ENCODE measurements at places on chromosomes 7 and 10. TPM values are rescaled to one million over a fixed set of nuclear protein-coding genes. Genes with fewer than 3 reads are reported as not detected.

DNA sequence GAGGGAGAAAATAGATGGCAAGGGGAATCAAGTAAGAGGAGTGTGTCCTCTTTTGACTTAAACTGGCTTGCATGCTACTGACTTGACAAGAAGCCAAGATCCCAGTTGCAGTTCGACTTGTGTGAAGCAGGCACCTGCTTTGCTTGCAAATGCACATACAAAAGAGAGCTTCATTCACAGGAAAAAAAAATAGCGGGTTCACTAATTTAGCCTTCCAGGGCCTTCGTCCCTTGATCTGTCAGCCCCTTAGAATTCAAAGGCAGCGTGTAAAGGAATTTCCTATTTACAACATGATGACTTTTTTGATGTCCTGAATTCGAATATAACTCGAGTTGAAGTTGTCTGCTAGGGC is 192.1 kb downstream of the CELF2 start:
- DNase-seq = no peak

Gene C10orf105
- total RNA-seq = 0.34 TPM

DNA sequence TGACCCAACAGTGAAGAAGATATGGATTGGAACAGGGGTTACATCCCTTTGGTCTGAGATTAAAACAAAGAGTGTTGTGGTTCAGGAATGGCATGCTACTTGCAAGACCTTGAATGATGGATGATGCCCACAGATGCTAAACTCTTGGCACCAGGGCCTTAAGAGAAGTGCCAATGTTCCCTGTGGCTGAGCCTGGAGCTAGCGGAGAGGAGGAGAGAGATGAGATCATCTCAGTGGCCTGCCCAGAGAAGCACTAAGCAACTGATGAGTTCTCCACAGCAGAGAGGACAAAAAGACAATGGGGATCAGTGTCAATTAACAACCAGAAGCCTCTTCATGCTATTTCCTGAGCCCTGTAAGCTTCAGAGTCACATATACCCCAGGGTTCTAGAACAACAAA is 97.8 kb downstream of the ELAPOR2 start:
- no peak for DNase-seq

DNA sequence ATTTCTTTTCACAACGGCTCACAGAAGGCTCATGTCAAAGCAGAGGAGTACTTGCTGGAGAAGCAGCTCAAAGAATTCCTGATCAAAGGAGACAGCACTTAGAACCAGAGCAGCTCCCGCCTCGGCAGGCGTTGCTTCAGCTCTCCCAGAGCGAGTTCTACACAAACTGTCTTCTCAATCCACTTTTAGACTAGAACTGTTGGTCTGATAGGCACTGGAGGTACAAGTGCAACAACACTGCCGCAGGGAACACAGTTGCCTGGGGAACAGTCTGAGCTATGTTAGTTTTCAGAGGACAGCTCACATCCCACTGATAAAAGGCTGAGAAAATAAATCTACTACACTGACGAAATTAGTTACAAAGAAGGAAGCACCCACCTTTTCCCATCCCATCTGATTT is 35.4 kb downstream of the CYTH3 start:
- DNase-seq = no peak

- DNase-seq = no peak
Observed at GRCh38 chr7:40808378-40808942, 673.7 kb downstream of the SUGCT start.

- no peak for DNase-seq
Observed at GRCh38 chr7:144255471-144255897, 9.1 kb downstream of the OR2A7 start.

Gene OR2A12
- total RNA-seq = not detected

DNA sequence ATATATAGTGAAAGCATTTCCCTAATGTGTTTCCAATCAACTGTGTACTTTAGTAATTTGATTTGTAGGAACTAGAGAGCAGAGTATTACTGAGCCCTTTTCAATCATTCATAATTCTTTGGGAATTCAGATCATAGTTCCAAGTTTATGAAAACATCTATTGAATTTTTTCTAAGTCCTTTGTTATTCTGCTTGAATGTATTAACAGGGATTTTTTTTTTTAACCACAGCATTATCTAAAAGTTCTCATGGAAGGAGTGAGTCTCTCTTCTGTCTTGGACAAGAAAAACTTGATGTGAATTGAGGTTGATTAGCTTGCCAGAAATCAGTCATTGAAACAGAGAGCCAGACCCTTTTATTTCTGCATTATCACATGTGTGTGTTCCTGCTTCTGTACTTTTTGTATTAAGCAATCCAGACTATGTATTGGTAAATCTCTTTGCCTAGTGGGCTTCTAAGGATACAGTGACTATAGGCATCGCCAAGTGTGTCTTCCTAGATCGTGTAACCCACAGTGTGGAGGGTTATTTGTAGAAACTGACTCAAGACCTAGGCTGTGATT is 59.9 kb downstream of the BMPER start:
- DNase-seq = no peak

DNA sequence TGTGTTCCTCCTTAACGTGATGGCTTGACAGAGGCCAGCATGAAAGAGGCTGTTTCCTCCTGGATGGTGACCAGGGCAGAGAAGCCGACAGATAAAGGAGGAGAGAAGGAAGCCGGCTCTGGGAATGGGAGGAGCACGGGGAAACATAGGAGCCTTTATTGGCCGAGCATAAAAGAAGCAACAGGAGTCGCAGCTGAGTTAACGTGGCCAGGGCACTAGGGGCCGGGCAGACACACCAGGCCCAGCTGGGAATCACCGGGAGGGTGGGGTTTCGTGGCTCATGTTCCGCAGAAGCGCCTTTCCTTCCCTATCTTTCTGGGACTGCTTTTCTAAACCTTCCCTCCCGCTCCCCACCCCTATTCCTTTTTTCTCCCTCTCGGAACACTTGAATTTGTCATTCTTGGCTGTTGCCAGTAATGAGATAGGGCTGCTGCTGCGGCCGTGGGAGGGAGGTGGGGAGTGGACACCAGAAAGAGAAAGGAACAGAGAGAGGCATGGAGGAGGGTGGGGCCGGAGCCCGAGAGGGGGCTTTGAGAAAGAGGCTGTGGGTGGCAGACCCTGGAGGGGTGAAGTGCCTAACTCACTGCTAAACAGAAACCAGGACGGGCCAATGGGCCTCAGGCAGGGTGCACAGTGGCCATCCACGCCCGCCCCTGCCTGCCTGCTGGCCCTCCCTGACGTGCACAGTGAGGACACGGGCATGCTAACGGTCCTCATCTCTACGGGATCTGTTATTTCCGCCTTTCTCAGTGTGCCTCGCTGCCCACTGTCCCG is 65.2 kb downstream of the COL13A1 start:
- no peak for DNase-seq

DNA sequence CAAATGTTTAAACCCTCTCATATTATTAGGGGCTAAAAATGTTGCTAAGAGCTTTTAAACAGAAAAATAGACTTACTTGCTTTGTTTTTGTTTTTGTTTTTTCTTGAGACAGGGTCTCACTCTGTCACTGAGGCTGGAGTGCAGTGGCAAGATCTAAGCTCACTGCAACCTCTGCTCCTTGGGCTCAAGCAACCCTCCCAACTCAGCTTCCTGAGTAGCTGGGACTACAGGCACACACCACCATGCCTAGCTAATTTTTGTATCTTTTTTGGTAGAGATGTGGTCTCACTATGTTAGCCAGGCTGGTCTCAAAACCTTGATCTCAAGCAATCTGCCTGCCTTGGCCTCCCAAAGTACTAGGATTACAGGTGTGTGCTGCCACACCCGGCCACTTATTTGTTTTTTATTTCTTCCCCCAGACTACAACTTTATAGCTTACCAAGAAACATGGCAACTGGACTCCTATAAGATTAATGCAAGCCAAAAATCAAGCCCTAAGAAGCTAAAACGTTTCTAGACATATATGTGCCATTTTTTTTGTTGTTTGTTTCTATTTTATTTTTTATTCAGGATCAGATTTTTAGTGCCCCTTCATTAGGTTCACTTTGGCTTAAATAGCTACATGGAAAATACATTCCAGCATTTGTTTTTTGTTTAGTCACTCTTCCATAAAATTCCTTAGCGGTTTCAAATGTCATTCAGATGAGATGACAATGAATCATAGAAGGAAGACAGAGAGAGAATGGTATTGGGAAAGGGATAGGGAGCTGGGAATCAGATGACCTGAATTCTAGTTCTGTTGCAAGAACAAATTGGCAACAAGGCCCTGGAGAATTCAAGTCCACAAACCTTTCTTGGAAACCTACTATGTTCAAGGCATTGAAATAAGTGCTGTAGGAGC is 163.4 kb upstream of the MKLN1 start:
- no peak for DNase-seq

- DNase-seq = peak; percentile 53
Observed at GRCh38 chr7:37052705-37053104, 328.4 kb upstream of the AOAH start.

Gene LRRD1
- total RNA-seq = not detected

GRCh38 chr7:138903859-138904435 is 77.2 kb downstream of the KIAA1549 start:
- DNase-seq = no peak

Gene MUC12
- 0.34 TPM for total RNA-seq

Gene PDCD11
- total RNA-seq = 60.6 TPM

Gene CTNNA3
- not detected for total RNA-seq

DNA sequence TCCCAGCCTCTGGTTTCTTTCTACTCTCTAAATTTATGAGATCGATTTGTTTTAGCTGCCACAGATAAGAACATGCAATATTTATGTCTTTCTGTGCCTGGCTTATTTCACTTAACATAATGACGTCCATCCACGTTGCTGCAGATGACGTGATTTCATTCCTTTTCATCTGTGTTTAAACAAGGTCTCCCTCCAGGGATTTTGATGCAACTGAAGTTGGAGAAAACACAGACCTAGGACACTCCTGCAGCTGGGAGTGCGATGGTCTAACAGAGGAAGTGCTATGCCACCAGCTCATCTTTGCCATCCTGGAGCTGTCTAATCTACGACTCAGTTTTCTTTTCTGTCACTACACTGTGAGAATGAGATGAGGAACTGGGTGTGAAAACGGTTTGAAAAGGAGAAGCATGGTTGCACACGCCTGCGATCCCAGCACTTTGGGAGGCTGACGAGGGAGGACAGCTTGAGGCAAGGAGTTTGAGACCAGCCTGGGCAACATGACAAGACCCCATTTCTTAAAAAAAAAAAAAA is 1.5 kb upstream of the KCTD7 start:
- DNase-seq = no peak

Gene ZNF783
- total RNA-seq = 14.5 TPM

DNA sequence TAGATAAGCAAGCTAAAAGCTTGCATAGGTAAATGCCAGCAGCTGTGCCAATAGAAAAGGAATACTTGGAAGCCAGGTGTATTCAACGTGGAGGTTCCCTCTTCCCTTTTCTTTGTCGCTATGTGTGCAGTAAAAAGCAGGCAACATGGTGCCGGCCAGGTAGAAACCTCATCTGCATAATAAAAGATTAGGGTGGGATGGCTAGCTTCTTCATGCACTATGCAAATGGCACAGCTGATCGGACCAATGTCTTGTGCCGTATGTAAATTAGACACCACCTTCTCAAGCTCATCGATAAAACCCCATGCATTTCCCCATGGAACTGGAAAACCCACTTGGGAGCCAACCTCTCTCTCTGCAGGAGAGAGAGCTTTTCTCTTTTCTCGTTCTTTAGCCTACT is 150.9 kb upstream of the FOXK1 start:
- no peak for DNase-seq

All from activated CD4-positive, alpha-beta T cell treated with anti-CD3 and anti-CD28 coated beads for 36 hours (primary cell).